ENCODE measurements at places on chromosomes 3 and 15.
A peak's percentile ranks its signal among the peaks of the same experiment; 100 is the strongest.

DNA sequence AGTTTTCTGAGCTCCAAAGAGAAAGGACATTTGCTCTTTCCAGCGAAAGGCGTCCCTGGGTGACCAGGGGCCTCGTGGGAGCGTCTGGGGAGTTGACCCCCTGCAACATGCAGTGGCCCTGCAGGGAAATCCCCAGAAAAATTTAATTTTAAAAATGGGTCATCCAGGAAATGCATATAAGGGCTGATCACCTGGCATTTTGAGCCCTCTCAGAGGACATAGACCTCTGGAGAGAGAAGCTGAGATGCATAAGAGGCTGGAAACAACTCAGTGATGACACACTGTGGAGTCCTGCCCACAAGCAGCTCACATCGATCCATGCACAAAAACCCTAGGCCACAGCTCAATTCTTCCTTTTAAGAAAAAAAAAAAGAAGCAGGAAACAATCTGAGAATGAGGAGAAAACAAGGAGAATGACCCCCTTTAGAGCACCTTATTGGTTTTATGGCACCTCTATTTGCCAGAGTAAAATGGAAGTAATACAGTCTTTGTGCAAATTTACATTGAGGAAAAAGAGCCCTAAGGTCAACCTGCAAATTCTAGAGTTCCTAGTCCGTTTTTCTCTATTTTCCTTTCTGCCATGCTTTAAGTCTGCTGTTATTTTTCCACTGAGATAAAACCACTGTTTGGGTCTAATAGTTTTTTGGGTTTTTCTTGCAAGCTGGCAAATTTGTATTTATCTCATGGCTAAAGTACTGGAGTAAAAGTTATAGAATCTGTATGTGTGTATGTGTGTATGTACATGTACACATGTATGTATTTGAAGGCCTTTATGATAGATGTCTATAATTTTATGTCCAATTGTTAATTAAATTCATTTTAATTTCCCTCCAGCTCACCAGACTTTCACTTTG is 6.9 kb upstream of the BDH1 start:
- no peak for DNase-seq

DNA sequence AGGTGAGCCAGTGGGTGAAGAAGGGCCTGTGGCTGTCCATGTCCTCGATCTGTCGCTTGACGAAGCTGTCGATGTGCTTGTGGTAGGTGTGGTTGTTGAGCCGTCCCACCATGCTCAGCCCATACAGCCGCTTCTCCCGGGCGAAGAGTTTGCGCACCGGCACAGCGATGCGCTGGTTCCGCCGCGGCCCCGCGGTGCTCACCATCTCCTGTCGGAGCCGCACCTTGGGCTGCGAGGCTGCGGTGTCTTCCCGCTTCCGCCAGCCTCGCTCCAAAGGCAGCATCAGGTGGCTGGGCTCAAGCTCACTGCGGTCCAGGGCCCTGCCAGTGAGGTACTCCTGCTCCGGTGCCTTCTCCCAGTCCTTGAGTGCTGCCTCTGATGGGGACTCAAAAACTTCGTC is 34.0 kb upstream of the GRIP2 start:
- no peak for DNase-seq

DNA sequence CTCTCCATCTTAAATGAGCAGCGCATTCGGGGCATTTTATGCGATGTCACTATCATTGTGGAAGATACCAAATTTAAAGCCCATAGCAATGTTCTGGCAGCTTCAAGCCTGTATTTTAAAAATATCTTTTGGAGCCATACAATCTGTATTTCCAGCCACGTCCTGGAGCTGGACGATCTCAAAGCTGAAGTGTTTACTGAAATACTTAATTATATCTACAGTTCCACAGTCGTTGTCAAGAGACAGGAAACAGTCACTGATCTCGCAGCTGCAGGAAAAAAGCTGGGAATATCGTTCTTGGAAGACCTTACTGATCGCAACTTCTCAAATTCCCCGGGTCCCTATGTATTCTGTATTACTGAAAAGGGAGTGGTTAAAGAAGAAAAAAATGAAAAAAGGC is 44.4 kb upstream of the RASA2 start:
- no peak for DNase-seq

GRCh38 chr3:126102530-126102951 is 18.6 kb upstream of the SLC41A3 start:
- no peak for DNase-seq

- DNase-seq = no peak
These were observed 138.8 kb downstream of the MYLK start for GRCh38 chr3:123745184-123745855.

DNA sequence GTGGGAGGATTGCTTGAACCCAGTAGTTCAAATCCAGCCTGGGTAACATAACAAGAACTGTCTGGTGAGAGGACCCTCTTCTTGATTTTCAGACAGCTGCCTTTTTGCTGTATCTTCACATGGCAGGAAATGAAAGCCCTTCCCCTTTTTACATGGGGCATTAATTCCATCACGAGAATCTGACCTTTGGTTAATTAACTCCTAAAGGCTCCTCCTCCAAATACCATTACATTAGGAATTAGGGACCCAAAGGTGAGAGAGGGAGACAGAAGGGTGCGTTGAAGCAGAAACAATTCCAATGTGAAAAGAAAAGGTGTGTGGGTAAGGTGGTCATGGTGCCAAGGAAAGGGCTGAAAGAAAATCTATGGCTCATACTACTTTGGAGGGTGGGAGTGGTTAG is 536.2 kb downstream of the MAGI1 start:
- DNase-seq = no peak

DNA sequence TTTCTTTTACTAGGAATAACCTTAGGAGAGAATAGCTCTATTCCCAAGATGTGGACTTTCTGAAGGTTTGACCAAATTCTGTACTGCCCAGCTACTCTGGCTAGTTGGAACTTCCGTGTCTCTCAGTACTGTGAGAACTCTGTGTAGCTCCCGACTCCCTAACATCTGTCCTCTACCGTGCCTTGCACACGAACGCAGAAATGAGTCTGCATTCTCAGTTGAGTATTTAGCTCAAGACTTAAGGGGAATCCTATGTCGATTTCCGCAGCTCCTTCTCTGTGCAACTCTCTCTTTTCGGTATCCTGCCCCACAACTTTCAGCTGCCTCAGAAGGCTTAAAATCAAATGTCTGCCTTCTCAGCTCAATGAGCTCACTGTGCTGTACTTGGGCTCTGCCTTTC is 86.7 kb upstream of the EPHB3 start:
- DNase-seq = no peak

- no peak for DNase-seq
These were observed 620.7 kb upstream of the ALCAM start for GRCh38 chr3:104746056-104746455.

DNA sequence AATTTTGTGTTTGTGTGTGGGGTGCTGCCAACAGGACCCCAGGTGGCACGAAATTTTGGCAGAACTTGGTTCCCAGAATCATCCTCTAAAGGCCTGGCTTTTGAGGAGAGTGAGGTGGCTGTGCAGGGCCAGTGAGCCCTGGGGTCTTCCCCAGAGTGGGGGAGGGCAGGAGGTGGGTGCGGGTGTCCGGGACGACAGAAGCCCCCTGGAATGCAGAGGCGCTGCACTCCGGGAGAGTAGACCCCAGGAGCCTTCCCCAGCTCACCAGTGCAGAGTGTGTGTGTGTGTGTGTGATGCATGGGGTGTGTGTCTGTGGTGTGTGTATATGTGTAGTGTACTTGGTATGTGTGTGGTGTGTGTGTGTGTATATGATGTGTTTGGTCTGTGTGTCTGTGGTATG is 44.4 kb upstream of the SEC13 start:
- DNase-seq = no peak

DNA sequence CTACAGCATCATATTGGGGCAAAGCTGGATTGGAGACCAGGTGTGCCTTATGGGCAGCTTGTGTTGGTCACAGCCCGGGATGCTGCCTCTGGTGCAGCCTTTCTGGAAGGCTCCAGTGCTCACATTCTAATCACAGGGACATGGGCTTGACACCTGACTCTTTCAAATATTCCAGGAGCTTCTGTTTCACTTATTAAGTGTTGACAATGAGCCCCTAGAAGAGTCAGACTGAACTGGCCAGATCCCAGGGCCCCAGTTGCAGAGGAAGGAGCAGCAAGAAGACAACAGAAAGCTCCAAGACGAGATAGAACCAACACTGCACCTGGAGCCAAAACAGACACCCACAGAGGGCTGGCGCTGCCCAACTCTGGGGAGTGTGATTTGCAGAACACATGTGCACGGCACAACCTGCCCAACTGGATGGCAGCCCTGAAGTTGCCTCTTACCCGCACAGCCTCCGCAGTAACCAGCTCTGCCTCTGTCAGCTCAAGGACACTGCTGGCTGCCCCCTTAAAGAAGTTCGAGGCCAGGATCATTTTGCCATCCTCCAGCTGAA is 30.3 kb downstream of the ALDH1L1 start:
- DNase-seq = no peak

GRCh38 chr15:74868059-74868458 is 5.1 kb downstream of the SCAMP2 start:
- no peak for DNase-seq

DNA sequence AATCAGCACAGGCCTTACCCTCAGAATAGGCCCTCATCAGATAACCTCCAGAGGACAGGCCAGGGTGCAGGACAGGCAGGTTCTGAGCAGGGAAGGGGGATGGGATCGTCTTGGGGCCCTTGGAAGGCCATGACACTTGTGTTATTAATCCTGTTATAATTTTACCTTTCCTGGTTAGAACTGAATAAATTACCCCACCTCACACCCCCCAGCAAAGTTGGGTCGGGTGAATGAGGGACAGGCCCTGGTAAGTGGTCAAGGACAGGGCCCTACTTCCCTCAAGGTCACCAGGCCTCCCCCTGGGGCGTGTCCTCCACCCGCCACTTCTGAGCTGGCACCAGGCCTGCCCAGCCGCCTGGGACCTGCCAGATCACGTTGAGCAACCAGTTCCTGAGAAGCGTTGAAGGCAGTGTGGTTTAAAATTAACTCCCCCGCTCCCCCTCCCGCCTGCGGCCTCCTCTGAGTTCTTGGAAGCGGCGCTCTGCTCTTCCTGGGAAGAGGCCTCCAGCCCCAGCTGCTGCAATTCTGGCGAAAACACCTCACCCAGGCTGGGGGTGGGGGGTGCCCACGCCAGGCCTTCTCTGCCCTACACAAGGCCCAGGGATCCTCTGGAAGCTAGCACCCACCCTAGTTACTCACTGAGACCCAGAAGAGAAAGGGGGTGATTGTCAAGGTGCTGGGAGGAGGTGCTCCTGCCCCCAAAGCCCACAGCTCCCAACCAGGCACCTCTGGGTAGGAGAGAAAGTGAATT is 10.6 kb downstream of the CISH start:
- peak; percentile 66 for DNase-seq

GRCh38 chr3:8027954-8028353 is 473.7 kb upstream of the LMCD1 start:
- no peak for DNase-seq

DNA sequence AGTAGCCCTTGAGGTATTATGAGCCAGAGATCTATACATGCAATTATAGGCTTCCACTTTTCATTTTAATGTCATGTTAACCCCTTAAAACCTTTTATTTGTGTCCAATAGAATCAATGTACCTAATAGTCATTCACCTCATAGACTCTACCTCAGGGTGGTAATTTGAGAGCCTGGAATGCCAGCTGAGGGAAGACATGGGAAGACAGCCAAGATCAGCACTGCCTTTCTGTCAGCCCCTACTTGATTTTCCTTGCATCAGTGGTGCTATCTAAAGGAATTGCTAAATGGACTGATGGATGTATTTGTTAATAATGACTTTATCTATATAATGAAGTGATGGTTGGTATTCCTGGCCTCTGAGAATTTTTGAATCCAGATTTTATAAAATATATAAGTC is 113.3 kb upstream of the GBE1 start:
- no peak for DNase-seq

GRCh38 chr3:135920275-135920674 is 45.3 kb upstream of the PPP2R3A start:
- no peak for DNase-seq

DNA sequence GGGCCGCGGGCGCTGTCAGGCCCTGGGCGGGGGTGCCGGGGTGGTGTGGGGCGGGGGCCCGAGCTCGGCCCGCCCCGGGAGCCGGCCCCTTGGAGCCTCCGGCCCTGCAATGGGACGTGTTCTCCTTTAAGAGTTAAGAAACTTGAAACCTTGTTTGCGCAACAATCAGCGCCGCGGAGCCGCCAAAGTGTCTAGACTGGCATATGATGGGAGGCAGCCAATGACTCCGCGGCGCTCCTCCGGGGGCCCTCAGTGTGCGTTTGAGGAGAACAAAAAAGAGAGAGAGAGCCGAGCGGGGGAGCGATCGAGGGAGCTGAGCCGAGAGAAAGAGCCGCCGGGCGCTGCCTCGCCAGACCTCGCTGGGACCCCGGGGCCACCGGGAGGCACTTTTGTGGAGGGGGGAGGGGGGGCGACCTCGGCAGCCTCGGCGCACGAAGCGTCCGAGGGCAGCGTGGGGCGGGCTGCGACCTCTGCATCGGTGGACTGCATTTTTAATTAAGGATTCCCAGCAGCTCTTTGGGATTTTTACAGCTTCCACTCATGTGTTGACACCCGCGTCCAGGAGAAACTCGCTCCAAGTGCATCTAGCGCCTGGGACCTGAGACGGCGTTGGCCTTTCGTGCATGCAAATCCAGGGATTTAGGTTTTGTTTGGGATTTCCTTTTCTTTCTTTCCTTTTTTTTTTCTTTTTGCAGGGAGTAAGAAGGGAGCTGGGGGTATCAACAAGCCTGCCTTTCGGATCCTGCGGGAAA is at the start of gene SMAD6:
Gene SMAD6, plus strand, starts transcription at position 202 of the 752 bp plus-strand sequence. CDS start 1,023 bp downstream, outside the sequence.
- DNase-seq = peak; percentile 50

DNA sequence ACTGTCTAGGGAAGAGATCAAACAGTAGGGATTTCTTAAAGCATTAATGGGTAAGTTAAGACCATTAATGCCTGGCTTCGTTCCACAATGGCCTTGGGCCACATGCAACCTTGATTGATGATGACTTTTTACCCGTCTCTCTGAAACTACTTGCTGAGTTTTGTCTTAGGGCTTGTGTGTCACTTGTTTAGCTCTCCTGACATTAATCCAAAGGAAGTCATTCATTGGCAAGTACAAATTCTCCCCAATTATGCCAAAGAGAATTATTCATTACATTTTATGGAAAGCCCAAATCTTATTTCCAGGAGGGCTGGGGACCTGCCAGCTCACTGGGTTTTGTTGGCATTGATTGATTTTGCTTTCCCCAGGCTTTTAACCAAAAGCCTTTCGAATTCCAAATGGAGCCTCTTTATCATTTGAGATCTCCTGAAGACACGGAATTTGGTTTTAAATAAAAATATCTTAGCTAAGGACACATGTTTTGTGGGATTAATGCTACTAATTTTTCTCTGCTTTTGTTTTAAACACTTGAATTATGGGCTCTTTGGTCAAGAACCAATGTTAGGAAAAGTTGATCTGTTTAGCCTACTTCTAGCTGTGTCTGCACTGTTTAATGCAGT is 40.7 kb downstream of the SERPINI1 start:
- no peak for DNase-seq

GRCh38 chr15:72516777-72517176 is 42.6 kb downstream of the ARIH1 start:
- DNase-seq = no peak

GRCh38 chr3:13514639-13515435 is 34.1 kb upstream of the FBLN2 start:
- DNase-seq = no peak

- no peak for DNase-seq
These were observed 109.2 kb downstream of the TMEM266 start for GRCh38 chr15:76169018-76169417.

All from GM18507 (cell line).